SHP77 treated with DMSO at 0.1 percent for 48 hours (cell line): ENCODE measurements at places on chromosomes 3 and 15.

DNA sequence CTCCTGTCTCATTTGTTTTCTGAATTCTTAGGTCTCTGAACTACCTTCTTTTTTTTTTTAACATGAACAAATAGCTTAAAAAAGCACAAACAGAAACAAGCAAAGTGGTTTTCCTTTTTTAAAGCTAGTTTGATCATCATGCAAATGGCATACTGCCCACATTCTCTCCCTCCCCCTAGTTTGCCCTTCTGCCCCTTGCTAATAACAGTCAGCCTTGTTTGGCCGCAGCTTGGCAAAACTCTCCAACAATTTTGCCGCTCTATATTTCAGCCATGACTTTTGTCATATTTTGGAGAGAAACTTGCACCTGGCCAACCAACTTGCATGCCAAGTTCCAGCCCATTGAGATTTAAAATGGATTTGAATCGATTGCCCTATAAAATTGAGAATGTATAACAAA, 666.0 kb upstream of the NR2F2 start:
- DNase-seq: no peak

DNA sequence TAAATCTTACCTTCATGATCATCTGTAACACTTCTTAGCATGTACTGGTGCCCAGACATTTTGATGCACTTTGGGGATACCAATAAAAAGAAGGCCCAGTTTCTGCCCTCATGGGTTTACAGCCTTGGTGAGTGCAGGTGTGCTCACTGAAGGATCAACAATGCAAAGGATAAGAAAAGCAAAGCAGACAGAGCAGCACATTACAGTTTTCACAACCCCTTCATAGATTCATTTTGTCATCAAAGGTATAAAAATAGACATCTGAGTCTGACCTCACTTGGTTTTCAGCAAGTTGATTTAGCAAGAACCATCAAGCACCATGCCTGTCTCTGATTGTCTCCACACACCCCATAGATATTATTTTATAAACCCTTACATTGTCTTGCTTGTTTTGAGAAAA, 77.6 kb downstream of the BFSP2 start:
- DNase-seq: no peak

GRCh38 chr15:85412066-85412465, 31.7 kb downstream of the AKAP13 start:
- no peak for DNase-seq

DNA sequence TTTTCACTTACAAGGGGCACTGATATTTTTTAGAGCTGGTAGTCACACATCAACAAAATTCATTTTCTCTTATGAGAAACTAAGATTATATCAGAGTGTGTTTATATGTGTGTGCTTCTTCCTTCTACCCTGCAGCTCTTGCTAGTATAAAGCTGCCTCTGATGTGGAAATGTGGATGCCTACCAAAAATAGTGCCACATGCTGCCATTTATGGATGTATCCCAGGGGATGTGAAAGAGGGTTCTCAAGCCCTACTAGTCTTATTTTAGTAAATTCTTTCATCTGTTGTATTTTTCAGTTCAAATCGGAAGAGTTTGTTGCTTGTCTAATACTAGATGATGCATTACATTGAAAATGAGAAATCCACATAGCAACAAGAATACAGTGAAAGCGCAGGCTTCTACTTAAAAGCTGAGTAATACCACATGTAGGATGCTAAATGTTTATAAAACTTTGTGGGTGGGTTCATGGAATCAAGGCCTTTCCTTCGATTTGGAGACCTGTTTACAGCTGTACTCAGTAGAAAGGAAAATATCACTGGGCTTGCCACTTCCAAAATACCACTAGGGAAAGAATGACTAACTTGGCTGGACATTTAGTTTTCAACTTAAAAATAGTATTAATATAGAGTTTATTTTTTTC, 399.2 kb downstream of the EPHA3 start:
- no peak for DNase-seq

DNA sequence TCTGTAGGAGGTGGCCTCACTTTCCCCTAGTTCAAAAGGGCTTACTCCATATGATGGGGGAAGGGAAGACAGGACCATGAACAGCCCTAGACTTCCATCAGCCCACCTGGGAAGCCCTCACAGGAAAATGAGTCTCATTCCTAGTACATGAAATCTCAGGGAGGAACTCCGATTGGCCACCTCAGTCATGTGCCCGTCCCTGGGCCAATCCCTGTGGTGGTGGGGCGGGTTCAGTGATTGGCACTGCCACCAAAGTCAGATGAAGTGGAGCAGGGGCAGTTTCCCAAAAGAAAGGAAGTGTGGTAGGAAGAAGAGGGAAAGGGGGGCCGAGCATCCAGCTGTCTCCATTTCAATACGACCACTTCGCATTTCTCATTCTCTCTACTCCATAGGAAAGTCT, 25.9 kb upstream of the GP9 start:
- no peak for DNase-seq

- peak; percentile 3 for DNase-seq
Measured at GRCh38 chr15:98177966-98178592, 217.6 kb downstream of the ARRDC4 start.

- no peak for DNase-seq
Measured at GRCh38 chr3:8848696-8849131, 79.3 kb upstream of the OXTR start.

- no peak for DNase-seq
Measured at GRCh38 chr3:10717756-10718155, 98.3 kb upstream of the SLC6A11 start.

- DNase-seq: no peak
Measured at GRCh38 chr15:24054547-24055245, 367.6 kb upstream of the NDN start.

GRCh38 chr3:186235554-186235953, 126.5 kb downstream of the DGKG start:
- no peak for DNase-seq

DNA sequence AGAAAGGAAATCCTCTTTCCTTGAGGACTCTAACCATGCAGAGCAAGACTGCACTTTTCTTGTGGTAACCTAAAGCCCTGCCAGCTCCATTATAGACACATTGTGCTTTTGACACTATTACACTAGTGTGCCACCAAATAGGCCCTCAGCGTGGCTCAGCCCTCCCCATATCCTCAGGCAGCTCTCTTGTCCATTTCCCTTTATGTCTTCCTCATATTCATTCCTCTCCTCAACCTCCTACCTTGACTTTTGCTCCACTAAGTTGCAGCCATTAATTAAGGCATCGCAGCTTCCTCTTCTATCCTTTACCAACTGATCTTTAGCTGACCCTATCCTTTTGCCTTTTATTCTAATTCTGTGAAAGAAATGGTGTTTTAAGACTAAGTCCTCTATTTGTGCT, 3.7 kb downstream of the ATG7 start:
- DNase-seq: no peak

GRCh38 chr3:182787302-182788036, 5.8 kb upstream of the ATP11B start:
- DNase-seq: no peak

GRCh38 chr3:113747283-113748046, 630 bp downstream of the ATP6V1A start:
- DNase-seq: no peak
